ENCODE measurements at places on chromosomes 1 and 21. TPM values are rescaled to one million over a fixed set of nuclear protein-coding genes. Genes with fewer than 3 reads are reported as not detected.

The HDAC1 gene
- polyA plus RNA-seq = 59.6 TPM

The BSND gene
- polyA plus RNA-seq = not detected

The FCRL5 gene
- 0.40 TPM for polyA plus RNA-seq

The SPRR5 gene
- not detected for polyA plus RNA-seq

The ZNF593OS gene
- polyA plus RNA-seq = not detected

The JTB gene
- polyA plus RNA-seq = 144 TPM

The PADI1 gene
- polyA plus RNA-seq = 0.10 TPM

The SLC30A10 gene
- polyA plus RNA-seq = 0.17 TPM

The ELAPOR1 gene
- 11.2 TPM for polyA plus RNA-seq

The DNAJC28 gene
- 3.3 TPM for polyA plus RNA-seq

The CFAP74 gene
- 0.88 TPM for polyA plus RNA-seq

The SLC1A7 gene
- 0.16 TPM for polyA plus RNA-seq

The VCAM1 gene
- polyA plus RNA-seq = 38.0 TPM

The TMEM240 gene
- polyA plus RNA-seq = 12.4 TPM

The UBE2U gene
- not detected for polyA plus RNA-seq

The IGSF5 gene
- polyA plus RNA-seq = 0.80 TPM

The GBP5 gene
- polyA plus RNA-seq = 2.4 TPM

The GJB3 gene
- 0.17 TPM for polyA plus RNA-seq

The CD164L2 gene
- not detected for polyA plus RNA-seq

The L1TD1 gene
- polyA plus RNA-seq = 0.16 TPM

The DVL1 gene
- 4.0 TPM for polyA plus RNA-seq

The SH2D1B gene
- polyA plus RNA-seq = not detected

The LYPD8 gene
- polyA plus RNA-seq = 0.13 TPM

The TRAPPC3 gene
- polyA plus RNA-seq = 106 TPM

The GPR89A gene
- 17.8 TPM for polyA plus RNA-seq
